ENCODE measurements at places on chromosomes 12 and 14. TPM values are rescaled to one million over a fixed set of nuclear protein-coding genes. Genes with fewer than 3 reads are reported as not detected.

Gene ACOT2
- 30.5 TPM for polyA plus RNA-seq

Gene ESRRB
- not detected for polyA plus RNA-seq

GRCh38 chr12:96401076-96401871 lies 1.0 kb upstream of the CDK17 start:
- DNase-seq: peak; percentile 61

Gene TAMALIN
- polyA plus RNA-seq: 7.2 TPM
